ENCODE measurements at places on chromosomes 12 and 14.

DNA sequence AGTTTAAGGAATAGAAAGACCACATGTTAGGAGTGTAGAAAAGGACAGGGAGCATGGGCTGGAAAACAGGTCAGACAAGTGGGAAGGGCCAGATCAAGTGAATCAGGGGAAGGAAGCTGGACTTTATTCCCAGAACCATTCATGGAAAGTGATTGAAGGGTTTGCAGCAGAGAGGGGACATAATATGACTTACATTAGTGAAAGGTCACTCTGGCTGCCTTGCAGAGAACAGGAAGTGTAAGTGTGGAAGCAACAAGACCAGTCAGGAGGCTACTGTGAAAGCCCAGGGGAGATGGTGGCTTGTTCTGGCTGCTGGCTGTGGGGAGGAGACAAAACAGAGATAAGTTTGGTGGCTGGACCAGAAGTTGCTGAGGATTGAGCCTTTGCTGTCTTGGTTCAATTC, 69.1 kb downstream of the VCPKMT start:
- no peak for DNase-seq

DNA sequence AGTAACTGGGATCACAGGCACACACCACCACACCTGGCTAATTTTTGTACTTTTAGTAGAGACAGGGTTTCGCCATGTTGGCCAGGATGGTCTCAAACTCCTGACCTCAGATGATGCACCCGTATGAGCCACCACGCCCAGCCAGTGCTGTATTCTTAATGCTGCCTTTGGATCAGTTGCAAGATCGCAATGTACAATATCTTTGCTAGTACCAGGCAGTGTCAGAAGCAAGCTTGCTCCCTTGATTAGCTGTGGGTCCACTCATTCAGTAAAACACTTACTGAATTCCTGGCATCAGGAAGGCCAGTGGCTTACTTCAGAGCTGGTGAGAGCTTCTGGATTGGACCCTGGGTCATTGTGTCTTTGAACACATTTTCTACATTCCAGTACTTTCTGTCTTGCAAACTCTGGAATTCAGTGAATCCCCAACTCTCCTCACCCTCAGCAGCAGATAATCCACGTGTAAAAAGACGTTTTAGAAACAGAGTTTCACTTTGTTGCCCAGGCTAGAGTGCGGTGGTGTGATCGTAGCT, 1183.7 kb downstream of the AACS start:
- no peak for DNase-seq

- DNase-seq = no peak
Measured at GRCh38 chr12:113154351-113154973, 4.9 kb downstream of the CFAP73 start.

GRCh38 chr12:23098110-23098509, 473.1 kb downstream of the ETNK1 start:
- DNase-seq = no peak

- DNase-seq = no peak
Measured at GRCh38 chr12:71036526-71036925, 116.0 kb upstream of the PTPRR start.
